Head of caudate nucleus (tissue), 42 donors: ENCODE measurements at places on chromosomes 2 and 18.

- DNase-seq, result no peak
These were observed 91.5 kb upstream of the PARD3B start for GRCh38 chr2:204453730-204454167.

DNA sequence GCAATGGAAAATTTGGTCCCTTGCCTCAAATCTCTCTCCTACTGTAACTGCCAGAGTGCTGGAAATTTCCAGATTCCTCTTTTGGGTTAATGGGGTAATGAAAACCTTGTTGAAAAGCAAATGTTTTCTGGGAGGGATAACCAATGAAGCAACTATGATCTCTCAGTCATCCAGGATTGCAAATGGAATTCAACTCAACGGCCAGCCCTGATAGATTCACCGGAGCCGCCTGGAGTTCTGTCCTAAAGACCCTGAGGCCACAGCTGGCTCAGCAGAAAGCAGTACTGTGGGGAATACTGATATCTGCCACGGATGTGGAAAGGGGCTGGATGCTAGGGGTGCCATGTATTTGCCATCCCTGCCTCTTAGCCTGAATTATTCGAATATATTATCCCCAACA lies 167.8 kb downstream of the NRP2 start:
- DNase-seq, result no peak

GRCh38 chr2:154638783-154639182 lies 59.7 kb upstream of the KCNJ3 start:
- no peak for DNase-seq

- DNase-seq, result no peak
These were observed 286.7 kb downstream of the EXOC6B start for GRCh38 chr2:72539071-72539552.

- no peak for DNase-seq
These were observed 52.0 kb downstream of the FHOD3 start for GRCh38 chr18:36349552-36349951.

DNA sequence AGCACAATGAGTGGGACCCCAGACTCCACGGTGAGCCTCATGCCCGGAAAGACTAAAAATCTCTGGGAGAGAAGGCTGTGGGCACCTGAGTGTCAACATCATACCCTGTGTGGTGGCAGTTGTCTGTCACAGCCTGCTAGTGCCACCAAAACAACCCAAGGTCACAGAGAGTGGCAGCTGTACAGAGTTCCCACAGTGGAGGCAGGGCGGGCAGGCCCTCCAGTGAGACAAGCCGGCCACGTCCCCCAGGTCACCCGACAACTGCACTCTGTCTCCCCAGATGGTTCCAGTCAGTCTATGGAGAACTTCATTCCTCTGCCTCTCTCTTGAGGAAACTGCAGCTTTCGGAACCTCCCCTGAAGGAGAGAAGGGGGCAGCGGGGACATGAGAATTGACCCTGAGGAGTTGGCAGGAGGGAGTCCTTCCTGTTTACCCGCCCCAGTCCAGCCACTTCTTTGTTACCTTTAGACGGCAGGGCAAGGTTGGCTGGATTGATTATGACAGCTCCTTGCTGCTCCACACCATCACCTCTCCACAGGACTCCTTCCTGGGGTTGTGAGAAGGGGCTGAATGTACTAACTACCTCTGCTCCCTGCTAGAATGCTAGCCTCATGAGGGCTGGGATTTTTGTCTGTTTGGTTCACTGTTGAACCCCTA lies 11.3 kb upstream of the FIGLA start:
- no peak for DNase-seq

DNA sequence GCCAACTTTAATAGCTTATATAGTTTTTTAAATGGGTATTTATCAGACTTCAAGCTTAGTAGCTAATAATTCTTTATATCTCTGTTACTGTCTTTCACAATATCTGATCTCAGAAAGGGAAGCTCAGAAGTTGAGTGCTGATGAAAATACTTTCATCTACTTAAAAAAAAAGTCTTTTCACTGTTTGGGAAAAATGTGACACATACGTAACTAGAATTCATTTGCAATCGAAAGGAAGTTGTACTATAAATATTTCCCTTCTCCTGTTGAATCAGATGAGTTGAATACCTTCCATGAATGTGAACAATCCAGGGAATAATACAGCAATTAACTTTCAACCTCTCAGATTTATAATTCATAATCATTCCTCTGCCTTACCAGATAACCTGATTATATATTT lies 811 bp upstream of the SCG2 start:
- no peak for DNase-seq
